Activated T-cell treated with anti-CD3 and anti-CD28 coated beads, Interleukin-2, amount 50 U/mL, for 1 hour (primary cell): ENCODE measurements at places on chromosomes 5 and 9.

- no peak for DNase-seq
Measured at GRCh38 chr5:122940890-122941289, 95.5 kb downstream of the SNX24 start.

- DNase-seq, result no peak
Measured at GRCh38 chr5:95007921-95008597, 276.8 kb downstream of the MCTP1 start.

DNA sequence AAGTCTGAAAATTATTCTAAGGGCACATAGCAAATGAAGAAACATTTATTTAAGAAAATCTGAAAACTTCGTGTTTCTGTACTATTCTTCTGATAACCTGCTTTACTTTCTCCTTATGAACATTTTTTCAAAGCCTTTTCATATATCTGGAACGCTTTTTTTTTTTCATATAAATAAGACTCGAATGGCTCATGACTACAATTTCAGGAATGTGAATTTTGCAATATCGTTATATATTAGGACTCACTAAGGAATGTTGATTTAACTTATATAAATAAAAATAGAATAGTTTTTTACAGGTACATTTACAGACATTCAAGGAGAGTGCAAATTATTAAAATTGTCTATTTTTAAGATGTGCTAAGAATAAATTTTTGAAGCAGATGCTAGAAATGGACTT lies 42.9 kb downstream of the GPBP1 start:
- DNase-seq, result no peak

DNA sequence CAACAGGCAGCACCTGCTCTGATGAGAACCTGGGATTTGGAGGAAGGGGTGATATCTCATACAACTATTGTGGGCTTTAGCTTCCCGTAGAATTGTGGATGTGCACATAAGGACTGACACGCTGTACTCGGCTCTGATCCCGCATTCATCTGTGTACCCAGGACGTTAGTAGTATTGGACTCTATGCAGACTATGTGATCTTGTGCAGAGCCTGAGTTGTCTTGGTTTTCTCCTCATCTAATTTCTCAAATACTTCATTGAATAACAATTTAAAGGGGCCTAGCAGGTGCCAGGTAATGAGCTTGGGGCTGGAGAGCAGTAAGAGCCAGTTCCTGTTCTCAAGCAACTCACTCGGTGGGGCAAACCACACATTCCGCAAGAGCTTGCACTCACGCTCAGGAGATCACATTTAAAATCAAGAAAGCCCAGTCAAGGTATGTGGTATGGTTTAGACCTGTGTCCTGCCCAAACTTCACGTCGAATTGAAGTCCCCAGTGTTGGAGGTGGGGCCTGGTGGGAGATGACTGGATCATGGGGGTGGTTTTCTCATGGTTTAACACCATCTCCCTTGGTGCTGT lies 14.8 kb downstream of the C5orf15 start:
- no peak for DNase-seq

- DNase-seq, result no peak
Measured at GRCh38 chr9:17864951-17865350, 286.1 kb downstream of the SH3GL2 start.

DNA sequence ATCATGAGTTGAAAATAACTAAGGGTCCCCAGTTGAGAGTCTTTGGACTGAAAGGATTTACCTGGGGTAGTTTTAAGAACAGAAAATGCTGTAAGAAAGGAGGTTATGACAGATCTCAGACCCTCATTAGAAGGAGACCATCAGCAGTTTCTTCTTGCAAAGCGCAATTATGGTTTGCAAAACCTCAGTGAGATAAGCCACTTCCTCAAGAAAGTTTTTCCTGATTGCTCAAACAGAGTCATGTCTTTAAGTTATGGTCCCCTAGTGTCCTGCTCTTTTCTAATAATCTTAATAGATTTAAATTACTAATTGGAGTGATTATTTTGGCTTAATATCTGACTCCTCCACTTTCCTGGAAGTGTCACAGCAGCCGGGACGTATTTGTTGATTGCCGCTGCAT lies 293.2 kb upstream of the KLF4 start:
- no peak for DNase-seq

GRCh38 chr9:35028341-35028740 lies 38.8 kb downstream of the DNAJB5 start:
- no peak for DNase-seq

DNA sequence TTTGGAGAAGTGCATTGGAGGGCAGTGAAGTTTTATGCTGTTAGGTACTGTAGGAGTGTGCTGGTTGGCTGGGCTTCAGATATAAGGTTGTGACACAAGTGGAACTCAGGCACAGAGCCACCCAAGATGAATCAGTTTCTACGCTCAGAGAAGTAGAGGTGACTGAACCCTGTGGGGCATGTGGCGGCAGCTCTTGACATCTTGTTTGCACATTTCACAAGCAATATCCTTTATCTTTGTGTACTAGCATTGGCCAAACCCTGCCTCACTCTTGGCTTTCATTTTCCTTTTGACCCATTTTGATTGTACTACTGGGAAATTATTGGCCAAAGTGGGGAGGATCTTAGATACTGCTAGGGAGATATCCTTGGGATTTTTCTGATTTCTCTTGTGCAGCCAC lies 110.0 kb downstream of the PSAT1 start:
- DNase-seq, result no peak

DNA sequence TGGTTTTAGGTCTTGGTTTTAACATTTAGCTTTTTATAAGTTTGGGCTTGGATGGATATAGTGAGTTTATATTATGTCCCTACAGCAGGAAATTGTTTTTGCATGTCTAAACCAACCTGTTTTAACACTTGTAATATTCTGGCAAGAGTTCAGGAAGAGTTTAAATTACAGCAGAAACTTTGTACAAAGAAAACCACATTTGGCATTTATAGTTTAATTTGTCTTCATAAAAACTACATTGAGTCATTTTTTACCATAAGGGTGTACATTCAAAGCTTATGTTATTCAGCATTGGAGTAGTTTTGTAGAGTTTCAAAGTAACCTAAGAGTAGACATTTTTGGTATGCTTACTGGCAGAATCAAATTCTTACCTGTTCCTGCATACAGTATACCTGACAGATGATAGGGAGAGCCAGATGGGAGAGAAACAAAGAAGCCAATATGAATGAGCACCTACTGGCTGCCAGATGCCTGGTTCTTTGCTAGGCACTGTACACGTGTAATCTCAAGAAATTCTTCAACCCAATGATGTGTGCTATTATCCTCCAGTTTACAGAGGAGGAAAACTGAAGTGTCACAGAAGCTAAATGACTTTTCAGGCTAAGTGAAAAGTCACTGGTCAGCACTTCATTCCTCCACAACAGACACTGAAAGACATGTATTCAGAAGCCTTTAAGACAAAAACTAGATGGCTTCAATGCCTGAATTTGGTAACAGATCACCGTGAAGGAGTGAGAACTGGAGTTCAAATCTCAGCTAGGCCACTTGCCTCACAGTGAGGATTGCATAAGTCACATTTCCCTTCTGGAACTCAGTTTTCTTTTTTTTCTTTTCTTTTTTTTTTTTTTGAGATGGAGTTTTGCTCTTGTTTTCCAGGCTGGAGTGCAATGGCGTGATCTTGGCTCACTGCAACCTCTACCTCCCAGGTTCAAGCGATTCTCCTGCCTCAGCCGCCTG lies 25.9 kb upstream of the ECM2 start:
- DNase-seq, result no peak

GRCh38 chr5:154547551-154547950 lies 69.5 kb upstream of the HAND1 start:
- no peak for DNase-seq

GRCh38 chr9:100021931-100022330 lies 76.9 kb downstream of the ERP44 start:
- DNase-seq, result no peak

- no peak for DNase-seq
Measured at GRCh38 chr5:171978016-171978415, 28.4 kb downstream of the FBXW11 start.

GRCh38 chr5:64690417-64691151 lies at the start of gene SHISAL2B:
Gene SHISAL2B, plus strand, starts transcription at chr5:64690503. Its CDS starts 121 bp downstream, at chr5:64690624.
- no peak for DNase-seq

GRCh38 chr5:22900801-22901310 lies 47.7 kb upstream of the CDH12 start:
- DNase-seq, result no peak

- DNase-seq, result no peak
Measured at GRCh38 chr9:89808756-89809181, 204.0 kb downstream of the GADD45G start.

DNA sequence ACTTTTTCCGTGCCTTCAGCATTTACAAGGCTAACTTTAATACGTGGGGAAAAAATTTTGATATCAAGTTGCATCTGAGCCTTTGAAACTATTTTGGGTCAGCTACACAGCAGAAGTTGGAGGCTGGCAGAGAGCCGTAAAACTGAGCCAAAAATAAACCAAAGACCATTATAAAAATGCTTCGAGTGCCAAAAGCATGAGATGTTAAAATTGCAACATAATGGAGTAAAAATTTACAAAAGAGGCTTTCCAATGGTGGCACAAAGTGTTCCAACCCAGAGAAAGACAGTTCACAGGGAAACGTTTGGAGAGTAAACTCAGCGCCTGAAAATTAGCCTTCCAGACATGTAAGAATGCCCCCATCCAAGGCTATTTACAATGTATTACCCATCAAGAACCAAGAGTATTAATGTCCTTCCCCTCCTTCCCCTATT lies 190.3 kb downstream of the TLE1 start:
- no peak for DNase-seq

DNA sequence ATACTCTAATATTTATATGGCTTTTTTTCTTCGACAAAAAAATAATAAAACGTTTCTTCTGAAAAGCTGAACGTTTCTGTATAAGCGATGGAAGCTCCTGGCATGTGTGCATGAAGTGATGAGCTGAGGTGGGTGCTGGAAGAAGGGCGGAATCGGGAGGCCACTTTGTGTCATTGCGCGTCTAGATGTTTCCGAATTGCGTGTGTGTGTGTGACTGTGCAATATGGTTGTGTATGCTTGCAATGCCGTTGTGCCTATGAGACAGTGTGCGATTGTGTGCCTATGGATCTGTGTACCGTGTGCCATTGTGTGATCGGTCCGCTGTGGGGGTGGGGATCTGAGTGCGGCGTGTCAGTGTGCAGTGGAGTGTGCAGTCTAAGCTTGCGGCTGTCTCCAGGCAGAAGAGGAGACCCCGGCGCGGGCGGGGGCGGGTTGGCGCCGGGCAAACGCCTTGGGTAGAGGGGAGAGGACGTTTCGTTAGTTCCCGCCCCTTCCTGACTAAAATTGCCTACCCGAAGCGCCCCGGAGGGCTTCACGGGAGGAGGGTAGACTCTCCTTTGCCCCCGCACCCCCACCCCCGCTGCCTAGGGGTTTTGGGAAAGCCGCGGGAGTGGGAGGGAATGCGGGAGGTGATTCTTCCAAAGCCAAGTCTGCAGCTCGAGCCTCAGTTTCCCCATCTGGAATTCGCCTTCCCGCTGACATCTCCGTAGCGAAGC lies 24.2 kb downstream of the PCDHGC5 start:
- peak; percentile 45 for DNase-seq

DNA sequence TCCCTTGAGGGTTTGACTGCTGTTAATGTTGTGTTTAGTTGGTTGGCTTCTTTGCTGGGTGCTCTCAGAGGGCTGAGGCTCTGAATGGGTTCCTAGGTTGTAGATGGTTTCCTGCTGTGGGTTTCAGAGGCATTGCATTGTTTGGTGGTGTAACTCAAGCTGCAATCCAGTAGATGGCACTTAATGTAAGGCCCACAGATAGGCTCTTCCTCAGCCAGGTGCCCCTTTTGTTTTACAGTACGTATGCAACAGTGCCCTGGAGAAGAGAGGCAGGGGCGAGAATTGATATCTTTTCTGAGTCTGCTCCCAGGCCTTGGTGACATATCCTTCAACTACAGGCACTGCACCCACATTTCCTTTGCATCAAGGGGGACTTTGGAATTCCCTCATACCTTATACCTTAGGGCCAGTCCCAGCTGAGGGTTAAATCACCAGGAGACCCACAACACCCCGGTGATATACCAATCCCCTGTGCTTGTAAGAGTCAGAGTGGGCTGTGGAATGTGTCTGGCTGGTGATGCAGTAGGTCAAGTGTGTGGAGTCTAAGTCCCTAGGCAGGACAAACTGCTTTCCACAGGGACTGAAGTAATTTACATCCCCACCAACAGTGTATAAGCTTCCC lies 7.0 kb upstream of the UGT3A2 start:
- DNase-seq, result no peak

GRCh38 chr9:137272241-137273094 lies 5.1 kb upstream of the TOR4A start:
- no peak for DNase-seq

GRCh38 chr9:12739014-12739652 lies 35.7 kb upstream of the LURAP1L start:
- DNase-seq, result no peak

DNA sequence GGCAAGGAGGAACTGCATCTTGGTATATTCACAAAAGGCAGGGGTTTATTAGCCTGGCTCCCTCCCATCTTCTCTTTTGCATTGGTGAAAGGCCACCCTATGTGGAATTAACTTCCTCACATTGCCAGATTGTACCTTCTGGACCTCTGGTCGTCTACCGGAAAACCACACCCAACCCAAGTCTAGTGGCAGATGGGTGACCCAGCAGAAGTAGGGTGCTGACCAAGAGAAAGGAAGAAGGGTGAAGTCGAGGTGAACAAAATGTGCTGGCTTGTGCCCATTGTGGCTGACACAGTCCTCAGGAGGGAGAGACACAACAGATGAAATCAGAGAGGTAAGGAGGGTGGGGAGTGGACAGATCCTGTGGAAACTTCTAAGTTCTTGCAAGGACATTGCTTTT lies 39.8 kb upstream of the DAP start:
- no peak for DNase-seq

GRCh38 chr9:3498691-3499090 lies 27.1 kb downstream of the RFX3 start:
- no peak for DNase-seq

- no peak for DNase-seq
Measured at GRCh38 chr5:101687349-101687985, 608.6 kb downstream of the SLCO4C1 start.

DNA sequence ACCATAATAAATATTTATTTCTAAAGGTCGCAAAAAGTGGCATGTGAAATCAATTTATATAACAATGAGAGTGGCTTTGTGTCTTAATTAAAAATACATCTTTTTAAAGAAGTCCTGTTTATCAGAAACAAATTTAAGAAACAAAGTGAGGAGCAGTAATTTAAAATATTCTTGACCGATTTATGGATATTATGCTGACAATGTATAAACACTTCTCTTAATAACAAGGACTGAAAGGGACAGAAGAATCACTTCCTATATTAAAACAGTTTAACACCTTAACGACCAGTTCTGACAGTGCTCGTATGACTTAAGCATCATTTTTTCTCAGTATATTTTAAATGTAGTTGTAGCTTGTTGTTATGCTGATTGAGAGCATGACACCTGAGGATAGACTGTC lies 149.1 kb downstream of the GABRB2 start:
- no peak for DNase-seq

GRCh38 chr9:133403766-133404453 lies 13.9 kb downstream of the REXO4 start:
- DNase-seq, result peak; percentile 72

GRCh38 chr9:27749838-27750237 lies 176.6 kb upstream of the C9orf72 start:
- no peak for DNase-seq

GRCh38 chr5:165459232-165459631 lies 1953.8 kb downstream of the MAT2B start:
- DNase-seq, result no peak
